Hematopoietic multipotent progenitor cell treated with erythropoietin and hydrocortisone succinate and interleukin-3 and kit ligand, for 15 days (in vitro differentiated cells): ENCODE measurements at places on chromosomes 11 and 22.

- DNase-seq: no peak
Measured at GRCh38 chr11:110185121-110185591, 92.0 kb downstream of the ZC3H12C start.

DNA sequence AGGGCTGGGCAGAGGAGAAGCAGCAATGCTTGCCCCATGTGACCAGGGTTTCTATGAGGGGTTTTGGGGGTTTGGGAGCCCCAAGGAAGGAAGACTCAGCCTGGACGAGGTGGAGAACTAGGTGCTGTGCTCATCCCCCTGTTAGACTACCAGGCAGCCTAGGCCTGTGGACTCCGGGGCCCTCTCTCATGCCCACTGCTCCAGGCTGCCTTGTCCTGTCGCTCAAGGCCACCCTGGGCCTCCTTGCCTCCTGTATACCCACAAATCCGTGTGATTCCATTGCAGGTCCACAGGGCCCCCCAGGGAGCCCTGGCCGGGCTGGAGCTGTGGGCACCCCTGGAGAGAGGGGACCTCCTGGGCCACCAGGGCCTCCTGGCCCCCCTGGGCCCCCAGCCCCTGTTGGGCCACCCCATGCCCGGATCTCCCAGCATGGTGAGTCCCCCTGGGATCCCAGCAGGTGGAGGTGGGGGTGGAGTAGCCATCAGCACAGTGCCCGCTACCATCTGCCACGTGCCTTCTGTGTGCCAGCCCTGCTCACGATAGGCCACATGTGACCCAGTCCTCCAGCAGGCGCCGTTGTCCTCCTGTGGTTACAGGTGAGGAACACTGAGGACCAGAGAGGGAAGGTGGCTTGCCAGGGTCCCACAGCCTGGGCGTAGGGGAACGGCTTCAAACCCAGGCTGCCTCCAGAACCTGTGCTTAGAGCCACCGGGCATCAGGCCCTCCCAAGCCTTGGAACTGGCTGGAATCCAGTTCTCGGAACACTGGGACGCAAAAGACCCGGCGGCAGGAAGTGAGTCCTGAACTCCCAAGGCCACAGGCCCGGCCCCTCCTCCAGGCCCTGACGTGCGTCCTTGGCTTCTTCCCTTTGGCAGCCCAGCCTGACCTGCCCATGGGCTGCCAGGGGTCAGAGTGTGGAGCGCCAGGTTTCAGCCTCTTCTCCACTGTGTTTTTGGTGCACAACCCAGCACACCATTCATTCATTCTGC is 26.6 kb downstream of the EMID1 start:
- no peak for DNase-seq

DNA sequence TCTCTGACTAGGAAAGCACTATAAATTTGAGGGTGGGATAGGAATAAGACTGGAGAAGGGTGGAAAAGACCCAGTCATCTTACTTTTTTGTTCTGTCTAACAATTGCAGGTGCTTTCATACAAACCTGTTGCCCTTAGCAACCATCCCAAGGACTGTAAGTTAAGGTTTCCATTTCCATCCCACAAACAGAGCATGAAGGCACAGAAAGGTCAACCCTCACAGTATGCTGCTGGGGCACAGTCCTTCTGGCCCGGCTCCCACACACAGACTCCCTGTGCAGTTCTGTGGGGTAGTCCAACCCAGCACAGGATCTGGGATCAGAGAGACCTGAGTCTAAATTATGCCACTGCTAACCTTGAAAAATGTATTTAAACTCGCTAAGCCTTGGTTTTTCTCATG is 38.4 kb upstream of the ETS1 start:
- no peak for DNase-seq

DNA sequence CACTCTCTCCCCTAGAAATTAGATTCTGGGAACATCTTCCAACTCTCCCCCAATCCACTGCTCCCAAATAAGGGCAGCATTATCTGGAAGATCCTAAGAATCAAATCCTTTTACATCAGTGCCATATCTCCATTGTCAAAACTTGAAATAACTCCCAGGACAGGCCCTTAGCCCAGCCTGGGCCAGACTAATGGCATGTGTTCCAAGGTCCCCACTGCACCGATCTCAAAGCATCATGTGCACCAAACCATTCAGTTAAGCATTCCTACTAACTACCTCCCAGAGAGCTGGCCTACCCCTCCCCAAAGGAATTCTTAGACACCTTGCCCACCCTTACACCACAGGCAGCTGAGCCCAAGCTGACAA is 44.2 kb upstream of the POU2AF1 start:
- DNase-seq: no peak

DNA sequence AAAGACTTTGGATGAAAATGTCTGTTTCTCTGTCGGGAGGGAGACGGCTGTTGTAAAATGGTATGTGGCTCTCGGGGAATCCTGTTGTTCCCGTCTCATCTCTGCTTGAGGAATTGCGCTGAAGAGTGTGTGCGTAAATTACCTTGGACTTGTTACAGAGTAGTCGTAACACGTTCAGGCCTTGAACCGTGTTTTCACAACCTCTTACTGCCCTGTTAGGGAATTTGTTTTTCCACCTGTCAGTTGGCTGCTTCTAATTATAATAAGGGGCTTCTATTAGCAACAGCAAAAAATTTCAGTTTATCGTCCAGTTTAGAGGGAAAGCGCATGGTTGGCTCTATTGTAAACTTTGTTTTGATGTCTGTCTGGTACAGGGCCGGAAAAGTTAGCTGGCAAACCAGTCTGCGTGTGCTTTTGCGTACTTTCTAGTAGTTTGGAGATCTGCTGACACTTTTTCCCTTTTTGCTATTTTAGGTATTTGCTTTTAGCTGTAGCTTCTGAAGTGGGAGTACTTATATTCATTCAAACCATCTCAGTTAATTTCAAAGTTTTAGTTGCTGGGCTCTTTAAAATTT is 1.5 kb downstream of the HIPK3 start:
- DNase-seq: no peak

DNA sequence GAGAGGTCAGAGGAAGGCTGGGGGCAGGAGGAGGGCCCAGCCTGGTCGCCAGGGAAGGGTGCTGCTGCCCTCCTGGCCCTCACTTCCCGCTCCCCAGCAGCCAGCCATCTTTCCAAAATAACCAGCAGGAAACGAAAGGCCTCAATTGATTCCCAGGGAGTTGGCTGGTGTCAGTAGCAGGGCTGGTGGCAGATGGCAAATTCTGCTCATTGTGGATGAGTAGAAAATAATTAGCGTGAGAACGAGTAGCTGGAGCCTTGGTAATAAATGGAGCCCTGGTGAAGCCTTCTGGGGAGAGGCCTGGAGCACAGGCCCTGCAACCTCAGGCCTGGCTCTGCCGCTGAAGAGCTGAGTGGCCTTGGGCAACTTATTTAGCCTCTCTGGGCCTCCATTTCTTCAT is 31.3 kb downstream of the DAGLA start:
- no peak for DNase-seq

GRCh38 chr11:113289431-113290187 is 24.8 kb upstream of the TTC12 start:
- peak; percentile 44 for DNase-seq

DNA sequence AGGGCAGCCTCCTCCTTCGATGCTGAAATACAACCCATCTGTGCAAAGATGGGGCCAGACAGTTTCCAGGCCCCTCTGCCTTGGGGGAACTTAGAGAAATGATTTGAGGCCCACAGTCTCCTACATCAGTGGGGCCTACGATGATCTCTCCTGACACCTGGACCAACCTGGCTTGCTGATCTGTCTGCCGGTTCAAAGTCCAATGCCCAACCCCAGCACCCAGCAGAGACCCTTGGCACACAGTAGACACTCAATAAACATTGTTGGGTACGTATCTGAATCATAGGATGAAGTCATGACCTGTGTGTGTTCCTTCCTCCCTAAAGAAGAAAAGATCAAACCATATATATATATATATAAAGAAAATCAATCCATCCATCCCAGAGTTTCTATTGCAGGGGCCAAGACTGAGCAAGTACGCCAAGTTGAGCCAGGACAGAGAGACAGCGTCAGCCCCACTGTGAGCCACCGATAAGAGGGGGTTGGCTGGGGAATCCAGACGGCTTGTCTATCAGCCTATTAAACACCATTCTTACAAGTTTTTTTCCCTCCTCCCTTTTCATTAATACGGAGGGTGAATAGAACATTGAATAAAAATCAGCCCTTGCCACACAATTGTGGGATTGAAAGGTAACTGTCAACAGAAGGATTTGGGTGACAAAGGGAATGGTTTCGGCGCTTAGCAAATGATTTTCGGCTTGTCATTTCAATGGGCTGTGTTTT is 244.1 kb downstream of the MN1 start:
- peak; percentile 4 for DNase-seq

DNA sequence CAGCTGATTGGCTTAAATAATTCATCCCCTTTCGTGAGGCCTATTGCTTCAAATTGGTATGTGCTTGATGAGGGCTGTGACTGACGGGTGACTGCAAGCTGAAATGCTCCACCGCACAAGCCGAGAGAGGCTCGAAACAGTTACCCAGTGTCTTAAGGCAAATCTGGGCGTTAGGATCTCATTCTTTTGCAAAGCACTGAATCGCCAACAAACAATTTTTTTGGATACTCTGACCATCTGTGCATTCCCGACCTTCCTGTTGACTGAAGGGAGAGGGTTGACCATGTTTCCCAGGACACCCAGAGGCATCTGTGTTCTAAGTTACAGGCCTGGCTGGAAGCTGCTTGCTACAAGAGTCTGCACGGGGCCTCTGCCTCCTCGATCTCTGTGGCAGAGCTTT is 32.1 kb downstream of the CACNG2 start:
- no peak for DNase-seq

DNA sequence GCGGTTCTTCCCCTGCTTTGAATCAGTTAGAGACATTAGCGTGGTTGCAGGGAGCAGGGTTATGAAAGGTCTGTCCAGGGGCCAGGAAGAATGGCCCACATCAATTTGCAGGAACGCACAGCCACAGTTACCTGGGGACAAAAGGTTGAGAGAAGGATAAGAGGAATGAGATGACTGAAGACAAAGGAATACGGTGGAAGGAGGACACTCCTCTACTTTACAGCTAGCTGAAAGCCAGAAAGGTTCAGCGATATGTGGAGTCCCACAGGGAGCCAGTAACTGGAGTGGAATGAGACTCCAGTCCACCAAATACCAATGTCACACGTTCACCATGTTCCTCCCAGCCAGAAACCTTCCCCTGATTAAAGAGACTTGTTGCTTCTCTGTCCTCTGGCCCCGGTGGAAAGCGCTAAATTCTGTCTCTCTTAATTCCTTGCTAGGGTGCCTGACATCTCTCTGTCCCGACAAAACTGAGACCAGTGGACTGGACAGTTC is 10.7 kb downstream of the XNDC1N start:
- DNase-seq: no peak

DNA sequence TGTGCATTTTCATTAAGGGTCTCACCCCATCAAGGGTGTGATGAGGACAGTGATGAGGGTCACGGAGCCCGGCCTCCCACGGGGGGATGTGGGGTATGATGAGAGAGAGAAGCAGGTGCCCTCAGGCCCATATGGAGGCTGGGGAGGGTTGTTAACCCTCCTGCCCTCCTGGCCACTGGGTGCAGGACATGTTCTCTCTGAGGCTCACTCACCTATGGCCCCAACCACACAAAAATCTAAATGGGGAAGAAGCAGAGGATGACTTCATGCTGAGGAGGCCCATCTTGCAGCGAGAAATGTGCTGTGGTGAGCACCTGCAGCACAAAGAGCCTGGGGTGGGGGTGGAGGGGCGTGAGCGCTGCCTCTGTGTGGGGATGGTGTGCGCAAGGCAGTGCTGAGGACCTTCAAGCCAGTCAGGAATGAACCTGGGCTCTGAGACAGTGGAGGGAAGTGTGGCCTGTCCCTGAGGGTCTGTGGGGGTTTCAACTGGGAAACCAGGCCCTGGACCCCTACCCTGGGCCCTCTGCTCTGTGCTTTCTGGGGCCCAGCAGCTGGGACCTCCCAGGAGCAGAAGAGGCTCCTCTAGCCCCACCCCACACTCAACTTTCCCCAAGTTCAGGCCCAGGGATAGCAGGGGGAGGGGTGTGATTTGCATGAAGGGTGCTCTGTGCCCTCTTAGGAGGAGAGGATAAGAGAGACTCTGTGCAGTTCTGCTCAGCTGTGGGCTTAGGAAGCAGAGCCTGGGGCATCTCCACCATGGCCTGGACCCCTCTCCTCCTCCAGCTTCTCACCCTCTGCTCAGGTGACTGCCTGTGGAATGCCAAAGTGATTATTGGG is 43.0 kb upstream of the TOP3B start:
- DNase-seq: no peak

GRCh38 chr22:46537946-46538813 is 760 bp upstream of the CELSR1 start:
- DNase-seq: no peak

- DNase-seq: no peak
Measured at GRCh38 chr22:20648306-20648903, 125.5 kb upstream of the SERPIND1 start.

DNA sequence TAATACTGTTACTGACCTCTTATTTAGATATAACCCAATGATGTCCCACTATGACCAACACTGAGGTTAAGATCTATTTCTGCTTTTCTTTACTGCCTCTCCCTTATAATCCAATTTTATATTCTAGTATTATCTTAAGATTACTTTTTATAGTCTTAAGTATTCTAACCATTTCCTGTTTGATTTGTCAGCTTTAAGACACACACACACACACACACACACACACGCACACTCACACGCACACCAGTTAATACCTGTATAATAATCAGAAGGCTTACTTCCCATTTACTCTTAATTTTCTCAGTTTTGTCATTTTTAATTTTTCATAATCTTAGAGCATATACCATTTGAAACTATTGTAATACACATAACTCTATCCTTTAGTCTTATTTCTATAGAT is 226.0 kb upstream of the C11orf87 start:
- no peak for DNase-seq

DNA sequence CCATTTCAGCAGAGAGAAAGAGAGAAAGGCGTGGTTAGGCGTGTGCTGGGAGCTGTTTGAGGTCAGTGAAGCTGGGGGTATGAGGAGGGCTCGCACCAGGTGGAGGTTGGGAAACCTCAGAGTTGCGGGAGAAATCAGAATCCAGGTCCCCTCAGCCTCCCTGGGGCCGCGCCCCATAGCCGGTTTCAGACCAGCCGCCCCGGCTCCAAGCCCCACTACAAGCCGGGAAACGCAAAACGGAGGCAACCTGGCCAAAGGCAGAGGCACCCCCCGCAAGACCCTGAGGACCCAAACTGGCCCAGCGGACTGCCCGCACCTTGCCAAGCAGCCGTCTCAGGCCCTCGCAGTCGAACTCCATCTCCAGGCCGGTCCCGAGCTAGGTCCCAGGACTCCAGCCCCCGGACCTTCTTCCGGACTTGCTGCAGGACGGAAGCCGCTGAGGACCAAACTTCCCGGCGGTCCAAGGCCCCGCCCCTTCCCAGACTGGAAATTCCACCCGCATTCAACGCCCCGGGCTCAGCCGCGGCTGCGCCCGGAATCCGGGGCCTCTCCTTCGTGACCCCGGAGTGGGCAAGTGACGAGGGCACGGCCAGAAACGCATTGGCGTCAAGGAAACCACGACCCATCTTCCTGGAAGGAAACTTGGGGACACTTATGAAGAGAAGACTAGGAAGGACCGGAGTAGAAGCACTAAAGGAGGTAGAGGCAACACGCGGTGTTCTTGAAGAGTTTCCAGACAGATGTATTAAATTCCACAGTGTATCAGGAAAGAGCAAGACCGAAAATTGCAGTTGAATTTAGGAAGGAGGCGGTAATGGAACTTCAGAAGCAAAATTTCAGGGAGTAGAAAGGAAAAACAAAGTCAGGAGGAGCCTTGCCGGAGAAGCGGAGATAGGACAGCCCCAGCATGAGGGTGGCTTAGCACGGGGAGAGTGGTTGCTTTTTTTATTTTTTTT is at the start of gene UEVLD:
TSS of gene UEVLD (minus strand) at position 438 of the 956 bp plus-strand sequence. CDS start at position 358, 80 bp downstream.
- peak; percentile 59 for DNase-seq
